Activated CD4-positive, alpha-beta T cell treated with anti-CD3 and anti-CD28 coated beads, Interleukin-2, amount 50 U/mL, for 48 hours (primary cell): ENCODE measurements at places on chromosomes 6 and 20.
A peak's percentile ranks its signal among the peaks of the same experiment; 100 is the strongest.

- DNase-seq: no peak
Measured at GRCh38 chr6:35219683-35220326, 6.0 kb downstream of the SCUBE3 start.

- DNase-seq: no peak
Measured at GRCh38 chr20:18164356-18164755, 26.7 kb downstream of the KAT14 start.

DNA sequence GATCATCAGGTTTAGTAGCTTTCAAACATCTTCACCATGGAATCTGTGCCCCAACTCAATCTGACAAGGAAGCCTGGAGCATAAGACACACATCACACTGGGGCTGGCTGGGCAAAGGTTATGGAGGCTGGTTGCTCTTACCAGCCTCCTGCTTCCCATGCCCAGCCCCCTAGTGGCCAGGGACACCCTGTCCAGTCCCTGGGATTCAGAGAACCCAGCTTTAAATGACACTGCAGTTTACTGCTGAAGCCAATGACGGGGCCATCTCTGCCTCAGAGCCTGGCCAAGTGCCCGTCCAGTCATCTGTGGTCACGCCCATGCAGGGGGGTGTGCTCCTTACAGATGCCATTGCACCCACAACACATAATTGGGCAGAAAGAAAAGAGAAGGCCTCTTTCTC, 272.9 kb downstream of the SMOC2 start:
- peak; percentile 5 for DNase-seq

- DNase-seq: no peak
Measured at GRCh38 chr6:40779409-40779808, 192.2 kb upstream of the LRFN2 start.

- DNase-seq: no peak
Measured at GRCh38 chr20:25484911-25485511, 77.5 kb downstream of the GINS1 start.

GRCh38 chr6:137219664-137220252, 573 bp upstream of the IFNGR1 start:
- no peak for DNase-seq

- no peak for DNase-seq
Measured at GRCh38 chr6:170063431-170063830, 227.4 kb downstream of the DLL1 start.

DNA sequence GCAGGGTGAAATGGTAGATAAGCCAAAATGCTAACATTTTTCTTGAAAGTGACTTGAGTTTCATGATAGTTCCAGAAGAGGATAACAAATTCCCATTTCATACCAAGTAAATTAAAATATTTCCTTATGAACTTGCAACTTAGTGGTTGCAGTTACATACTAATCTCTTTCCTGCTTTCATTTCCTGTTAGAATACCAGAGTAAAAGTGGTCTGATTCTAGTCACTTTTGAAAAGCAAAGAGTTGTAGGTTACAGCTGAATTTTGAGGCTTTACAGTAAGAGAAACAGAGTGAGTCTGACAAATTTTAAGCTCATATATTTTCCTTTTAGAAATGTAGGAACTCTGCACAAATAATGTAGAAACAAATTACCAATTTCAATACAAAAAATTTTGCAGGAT, 117.4 kb downstream of the ZFAND3 start:
- no peak for DNase-seq

DNA sequence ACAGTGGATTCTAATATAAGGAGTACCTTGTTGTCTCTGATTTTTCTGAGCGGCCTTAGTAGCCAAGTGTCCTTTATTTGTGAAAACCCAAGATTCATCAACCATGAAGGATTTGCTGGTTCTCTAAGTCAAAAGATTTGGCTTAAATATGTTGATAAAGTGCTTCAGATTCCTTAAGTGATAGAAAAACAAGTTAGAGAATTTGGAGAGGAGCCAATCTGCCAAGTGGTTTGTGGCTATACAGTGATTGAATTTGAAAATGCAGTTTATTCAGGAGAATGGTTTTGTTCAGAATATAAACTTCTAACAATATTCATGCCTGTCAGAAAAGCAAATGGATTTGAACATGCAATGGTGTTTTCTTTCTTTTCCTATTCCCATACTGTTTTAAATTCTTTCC, 54.8 kb downstream of the CAP2 start:
- DNase-seq: no peak

GRCh38 chr20:17660667-17661066, 21.4 kb downstream of the RRBP1 start:
- DNase-seq: no peak

DNA sequence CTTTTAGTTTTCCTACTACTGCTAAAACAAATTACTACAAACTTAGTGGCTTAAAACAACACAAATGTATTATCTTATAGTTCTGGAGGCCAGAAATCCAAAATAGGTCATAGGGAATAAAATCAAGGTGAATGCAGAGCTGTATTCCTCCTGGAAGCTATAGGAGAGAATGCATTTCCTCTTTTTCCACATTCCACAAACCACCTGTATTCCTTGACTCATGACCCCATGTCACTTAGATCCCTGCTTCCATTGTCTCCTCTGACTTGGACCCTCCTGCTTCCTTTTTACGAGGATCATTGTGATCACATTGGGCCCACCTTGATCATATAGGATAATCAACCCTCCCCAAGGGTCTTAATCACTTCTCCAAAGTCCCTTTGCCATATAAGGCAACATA, 200.8 kb downstream of the KCNQ5 start:
- DNase-seq: no peak

- DNase-seq: no peak
Measured at GRCh38 chr6:25411316-25411950, 132.3 kb downstream of the CARMIL1 start.

- no peak for DNase-seq
Measured at GRCh38 chr6:105932440-105932839, 153.7 kb upstream of the PRDM1 start.
